ENCODE measurements at places on chromosomes 12 and 14. TPM values are rescaled to one million over a fixed set of nuclear protein-coding genes. Genes with fewer than 3 reads are reported as not detected.

The CD163 gene
- total RNA-seq: 165 TPM

The MIP gene
- total RNA-seq: not detected

The RASSF9 gene
- total RNA-seq: 2.9 TPM

The TAS2R8 gene
- total RNA-seq: not detected

The HEBP1 gene
- total RNA-seq: 30.0 TPM

The RNF212B gene
- total RNA-seq: not detected

GRCh38 chr12:467591-467990 is 7.9 kb downstream of the B4GALNT3 start:
- peak overlapping the region; percentile 86 for H3K27ac ChIP-seq
- no peak for DNase-seq
- H3K4me1 ChIP-seq: peaks cover 51% of the 10 kb centered on the region
- no peak overlapping the region for H3K4me3 ChIP-seq

GRCh38 chr14:53265025-53265424 is 111.9 kb upstream of the DDHD1 start:
- H3K36me3 ChIP-seq: no peaks in the 10 kb centered on the region
- DNase-seq: no peak
- H3K27ac ChIP-seq: no peak overlapping the region
- no peaks in the 10 kb centered on the region for H3K4me1 ChIP-seq

GRCh38 chr12:30847259-30847658 is 79.3 kb upstream of the TSPAN11 start:
- DNase-seq: no peak
- no peak overlapping the region for H3K27ac ChIP-seq
- H3K4me3 ChIP-seq: no peak overlapping the region
- no peaks in the 10 kb centered on the region for H3K36me3 ChIP-seq
- no peaks in the 10 kb centered on the region for H3K27me3 ChIP-seq

DNA sequence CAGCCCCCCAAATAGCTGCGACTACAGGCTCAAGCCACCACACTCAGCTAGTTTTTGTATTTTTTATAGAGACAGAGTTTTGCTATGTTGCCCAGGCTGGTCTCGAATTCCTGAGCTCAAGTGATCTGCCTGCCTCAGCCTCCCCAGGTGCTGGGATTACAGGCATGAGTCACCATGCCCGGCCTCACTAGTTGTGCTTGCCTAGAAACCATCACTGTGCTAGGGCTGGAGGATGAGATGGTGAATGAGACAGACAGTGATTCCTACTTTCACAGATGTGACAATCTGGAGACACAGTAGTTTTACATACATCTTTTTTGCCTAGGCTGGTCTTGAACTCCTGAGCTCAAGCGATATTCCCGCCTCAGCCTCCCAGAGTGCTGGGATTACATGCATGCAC is 7.5 kb upstream of the MSI1 start:
- no peak overlapping the region for H3K27ac ChIP-seq
- DNase-seq: no peak
- H3K27me3 ChIP-seq: no peaks in the 10 kb centered on the region
- H3K36me3 ChIP-seq: no peaks in the 10 kb centered on the region

- H3K4me3 ChIP-seq: no peak overlapping the region
- DNase-seq: no peak
- H3K4me1 ChIP-seq: peaks cover 2% of the 10 kb centered on the region
- H3K36me3 ChIP-seq: no peaks in the 10 kb centered on the region
- no peaks in the 10 kb centered on the region for H3K27me3 ChIP-seq
Observed at GRCh38 chr14:90573385-90574105, 176.7 kb downstream of the CALM1 start.

GRCh38 chr12:28050606-28051005 is 78.1 kb upstream of the PTHLH start:
- no peak for DNase-seq
- H3K4me3 ChIP-seq: no peak overlapping the region
- no peaks in the 10 kb centered on the region for H3K4me1 ChIP-seq
- H3K36me3 ChIP-seq: no peaks in the 10 kb centered on the region
- no peak overlapping the region for H3K27ac ChIP-seq

- H3K27me3 ChIP-seq: no peaks in the 10 kb centered on the region
- no peak overlapping the region for H3K4me3 ChIP-seq
- no peak overlapping the region for H3K27ac ChIP-seq
- no peak for DNase-seq
- H3K4me1 ChIP-seq: peaks cover 19% of the 10 kb centered on the region
- H3K36me3 ChIP-seq: no peaks in the 10 kb centered on the region
Observed at GRCh38 chr12:67802731-67803130, 154.2 kb downstream of the DYRK2 start.

- no peaks in the 10 kb centered on the region for H3K4me1 ChIP-seq
- no peaks in the 10 kb centered on the region for H3K36me3 ChIP-seq
- no peak overlapping the region for H3K27ac ChIP-seq
- DNase-seq: no peak
Observed at GRCh38 chr12:104547235-104547634, 90.5 kb downstream of the CHST11 start.

DNA sequence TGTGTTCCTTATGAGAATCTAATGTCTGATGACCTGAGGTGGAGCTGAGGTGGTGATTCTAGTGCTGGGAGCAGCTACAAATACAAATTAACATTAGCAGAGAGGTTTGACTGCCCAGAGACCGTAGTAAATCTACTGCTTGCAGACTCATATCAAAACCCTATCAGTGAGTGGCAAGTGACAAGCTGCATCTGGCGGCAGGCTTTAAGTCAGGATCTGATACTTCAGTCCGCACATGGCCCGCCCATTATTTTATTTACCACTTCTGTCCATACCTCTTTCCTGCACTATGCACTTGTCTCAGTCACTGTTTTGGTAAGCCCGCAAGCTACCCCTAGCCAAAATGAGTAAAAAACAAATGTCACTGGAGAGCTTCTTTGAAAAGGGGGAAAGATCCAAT is 11.4 kb downstream of the CEP128 start:
- no peak for DNase-seq
- H3K4me3 ChIP-seq: no peak overlapping the region
- no peaks in the 10 kb centered on the region for H3K27me3 ChIP-seq
- no peaks in the 10 kb centered on the region for H3K36me3 ChIP-seq
- H3K4me1 ChIP-seq: no peaks in the 10 kb centered on the region

DNA sequence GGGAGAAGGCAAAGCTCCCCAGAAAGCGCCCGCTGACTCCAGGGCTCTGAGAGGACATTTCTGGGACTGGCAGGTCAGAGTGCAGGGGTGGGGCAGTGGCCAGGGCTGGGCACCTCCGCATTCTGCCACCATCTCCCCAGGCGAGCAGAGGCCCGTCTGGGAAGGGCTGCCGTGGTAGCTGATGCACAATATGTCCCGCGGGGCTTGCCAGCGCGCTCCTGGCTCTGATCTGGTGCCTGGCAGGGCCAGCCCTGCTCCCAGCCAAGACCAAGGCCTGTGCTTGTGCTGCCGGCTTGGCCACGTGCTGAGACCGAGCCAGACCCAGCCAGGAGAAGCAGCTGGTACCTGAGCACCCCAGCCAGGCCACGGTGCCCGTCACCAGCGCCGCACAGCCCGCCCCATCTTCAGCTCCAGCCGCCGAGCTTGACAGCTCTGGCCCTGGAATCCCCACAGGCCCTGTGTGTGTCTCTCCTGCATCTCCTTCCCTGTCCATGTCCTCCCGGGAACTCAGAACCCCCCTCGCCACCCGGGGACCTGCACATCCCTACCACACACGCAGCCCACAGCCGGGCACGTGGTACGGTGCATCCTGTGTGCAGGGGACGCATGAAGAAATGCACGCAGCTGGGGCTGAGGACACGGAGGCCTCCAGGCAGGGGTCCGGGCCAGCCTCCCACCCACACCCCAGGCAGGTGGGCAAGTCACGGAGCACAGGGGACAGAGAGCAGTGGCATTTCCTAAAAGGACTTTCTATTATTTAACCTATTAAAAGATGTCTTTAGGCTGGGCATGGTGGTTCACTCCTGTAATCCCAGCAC is 68.6 kb upstream of the C14orf180 start:
- H3K36me3 ChIP-seq: no peaks in the 10 kb centered on the region
- H3K27me3 ChIP-seq: no peaks in the 10 kb centered on the region
- H3K27ac ChIP-seq: no peak overlapping the region
- no peaks in the 10 kb centered on the region for H3K4me1 ChIP-seq
- no peak overlapping the region for H3K4me3 ChIP-seq
- DNase-seq: no peak

GRCh38 chr14:39232554-39233415 is 930 bp upstream of the MIA2 start:
- H3K27ac ChIP-seq: no peak overlapping the region
- H3K4me1 ChIP-seq: no peaks in the 10 kb centered on the region
- no peak overlapping the region for H3K4me3 ChIP-seq
- DNase-seq: no peak

DNA sequence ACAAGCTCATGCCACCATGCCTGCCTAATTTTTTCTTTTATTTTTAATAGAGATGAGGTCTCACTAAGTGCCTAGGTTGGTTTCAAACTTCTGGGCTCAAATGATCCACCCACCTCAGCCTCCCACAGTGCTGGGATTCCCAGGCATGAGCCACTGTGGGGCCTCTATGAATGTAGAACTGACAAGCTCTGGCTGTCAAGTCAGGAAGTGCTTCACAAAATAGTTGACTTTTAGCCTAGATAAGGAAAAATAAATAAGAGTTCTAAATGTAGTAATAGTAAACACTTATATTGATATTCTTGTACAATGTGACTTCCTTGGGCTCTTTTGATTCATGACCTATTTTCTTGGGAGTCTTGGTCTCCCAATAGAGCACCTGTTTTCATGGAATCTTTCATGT is 40.0 kb downstream of the RMST start:
- no peaks in the 10 kb centered on the region for H3K36me3 ChIP-seq
- no peak for DNase-seq
- no peaks in the 10 kb centered on the region for H3K27me3 ChIP-seq
- H3K4me3 ChIP-seq: no peak overlapping the region
- H3K4me1 ChIP-seq: no peaks in the 10 kb centered on the region

- H3K4me3 ChIP-seq: no peak overlapping the region
- peaks cover 35% of the 10 kb centered on the region for H3K4me1 ChIP-seq
- no peak for DNase-seq
- no peaks in the 10 kb centered on the region for H3K27me3 ChIP-seq
- peak overlapping the region; percentile 41 for H3K27ac ChIP-seq
Observed at GRCh38 chr12:27627123-27627852, 69.0 kb upstream of the REP15 start.

GRCh38 chr12:54033980-54034784 is 1.3 kb downstream of the HOXC5 start:
- H3K4me1 ChIP-seq: no peaks in the 10 kb centered on the region
- H3K4me3 ChIP-seq: peak overlapping the region; percentile 40
- peaks cover 53% of the 10 kb centered on the region for H3K27me3 ChIP-seq
- no peak for DNase-seq
- no peak overlapping the region for H3K27ac ChIP-seq
- no peaks in the 10 kb centered on the region for H3K36me3 ChIP-seq

DNA sequence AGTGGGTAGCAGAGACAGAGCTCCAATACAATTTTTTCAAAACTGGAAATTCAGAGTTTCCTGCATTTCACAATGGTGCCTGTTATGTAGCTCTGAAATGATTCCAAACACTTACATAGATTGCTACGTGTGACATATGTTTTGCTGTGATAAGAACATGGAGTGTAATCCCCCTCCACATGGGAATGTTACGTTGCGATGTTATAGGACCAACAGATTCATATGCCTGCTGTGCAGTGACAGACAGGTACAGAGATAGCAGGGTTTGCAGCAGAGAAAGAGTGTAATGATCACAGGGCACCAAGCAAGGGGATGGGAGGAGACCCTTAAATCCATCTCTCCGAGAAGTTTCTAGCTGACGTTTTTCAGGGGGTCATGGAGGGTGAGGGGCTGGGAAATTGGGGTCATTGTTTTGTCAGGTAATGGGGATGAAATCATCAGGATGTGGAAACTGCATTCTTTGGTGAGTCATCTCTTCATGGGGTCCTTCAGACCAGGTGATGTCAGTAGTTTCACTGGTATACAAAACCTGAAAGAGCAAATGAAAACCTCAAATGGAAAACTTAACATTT is 76.6 kb upstream of the OSBPL8 start:
- H3K27me3 ChIP-seq: no peaks in the 10 kb centered on the region
- no peak overlapping the region for H3K27ac ChIP-seq
- H3K4me1 ChIP-seq: no peaks in the 10 kb centered on the region
- H3K4me3 ChIP-seq: no peak overlapping the region
- no peak for DNase-seq
- H3K36me3 ChIP-seq: no peaks in the 10 kb centered on the region

DNA sequence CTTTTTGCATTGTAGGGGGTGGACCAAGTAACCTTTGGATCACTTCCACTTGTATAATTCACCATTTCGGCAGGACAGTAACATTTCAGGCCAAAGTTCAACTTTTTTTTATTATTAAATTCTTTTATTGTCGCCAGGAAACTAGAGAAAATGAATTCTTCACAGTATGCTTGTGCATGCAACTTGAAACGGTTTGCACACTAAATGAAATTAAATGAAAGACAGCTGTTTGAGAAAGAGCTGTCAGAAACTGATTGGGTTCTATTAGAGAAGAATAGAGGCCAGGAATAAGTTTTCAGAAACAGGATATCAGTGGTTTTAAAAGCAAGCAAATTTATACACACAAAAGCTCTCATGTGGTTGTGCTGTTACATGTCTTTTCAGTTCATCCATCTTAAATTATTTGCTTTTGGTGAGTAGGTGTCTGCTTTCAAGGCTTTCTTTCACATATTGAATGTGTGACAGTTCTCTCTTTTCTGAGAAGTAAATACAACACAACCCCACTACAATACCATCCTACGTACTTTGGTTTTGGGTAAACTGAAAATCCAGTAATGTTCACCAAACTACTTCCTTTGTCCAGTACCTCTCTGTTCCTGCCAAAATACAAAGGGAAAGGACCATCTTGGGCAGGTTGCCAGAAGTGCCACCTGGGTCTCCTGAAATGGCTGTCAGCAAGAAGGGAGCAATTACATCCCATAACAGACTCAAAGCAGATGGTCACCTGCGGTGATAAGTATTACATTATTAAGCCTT is 291.7 kb downstream of the RAD51B start:
- no peaks in the 10 kb centered on the region for H3K27me3 ChIP-seq
- no peak overlapping the region for H3K27ac ChIP-seq
- no peak overlapping the region for H3K4me3 ChIP-seq
- no peaks in the 10 kb centered on the region for H3K36me3 ChIP-seq

DNA sequence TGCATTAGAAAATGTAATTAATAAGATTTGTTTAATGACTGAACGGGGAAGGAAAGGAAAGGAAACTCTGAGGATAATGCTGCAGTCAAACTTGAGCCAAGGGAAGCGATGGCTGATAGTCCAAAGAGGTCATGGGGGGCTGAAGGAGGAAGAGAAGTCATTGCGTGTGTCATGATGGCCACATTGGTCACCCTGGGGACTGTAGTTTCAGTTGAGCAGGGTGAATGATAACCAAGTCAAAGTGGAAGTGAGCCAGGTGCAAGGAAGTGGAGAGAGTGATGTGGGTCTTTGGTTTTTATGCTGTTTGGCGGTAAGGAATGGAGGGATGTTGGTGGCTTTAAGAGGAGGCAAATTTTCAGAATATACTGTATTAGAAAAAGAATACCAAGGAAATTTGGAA is 21.6 kb downstream of the C12orf75 start:
- no peaks in the 10 kb centered on the region for H3K27me3 ChIP-seq
- no peak for DNase-seq
- H3K4me3 ChIP-seq: no peak overlapping the region
- peaks cover 7% of the 10 kb centered on the region for H3K4me1 ChIP-seq

Measured in right atrium auricular region (tissue), 2 donors.